ENCODE measurements at places on chromosomes 5 and 9. TPM values are rescaled to one million over a fixed set of nuclear protein-coding genes. Genes with fewer than 3 reads are reported as not detected.

SLC36A2 gene
- total RNA-seq: not detected

MAPK9 gene
- 21.1 TPM for total RNA-seq

GPX8 gene
- total RNA-seq: 119 TPM

SLC34A3 gene
- not detected for total RNA-seq

ORM2 gene
- total RNA-seq: not detected

NPR3 gene
- total RNA-seq: 2.7 TPM

PCDHGA7 gene
- total RNA-seq: 0.65 TPM

RNF224 gene
- total RNA-seq: not detected

NR5A1 gene
- total RNA-seq: not detected

GRM6 gene
- total RNA-seq: not detected

CTSV gene
- total RNA-seq: 2.1 TPM

AGPAT2 gene
- total RNA-seq: 45.6 TPM

CCNJL gene
- total RNA-seq: 4.4 TPM

NTNG2 gene
- 1.3 TPM for total RNA-seq

SPINK6 gene
- not detected for total RNA-seq

NR2F1-AS1 gene
- total RNA-seq: 25.6 TPM

RNF183 gene
- not detected for total RNA-seq

OR1J2 gene
- total RNA-seq: not detected

PCDHGA5 gene
- total RNA-seq: 1.3 TPM

FOXD1 gene
- 18.0 TPM for total RNA-seq

FBP1 gene
- not detected for total RNA-seq

DNAJB5 gene
- total RNA-seq: 23.1 TPM

OCLN gene
- total RNA-seq: 0.88 TPM

OR1K1 gene
- total RNA-seq: not detected

AHRR gene
- total RNA-seq: 47.7 TPM

NUP214 gene
- 15.1 TPM for total RNA-seq

HTR4 gene
- not detected for total RNA-seq

PCDHGA9 gene
- 1.4 TPM for total RNA-seq

AFAP1L1 gene
- 9.7 TPM for total RNA-seq

KCNMB1 gene
- total RNA-seq: not detected

CRB2 gene
- total RNA-seq: not detected

FBXW2 gene
- 24.1 TPM for total RNA-seq

AP3S1 gene
- 79.4 TPM for total RNA-seq

CER1 gene
- total RNA-seq: not detected

RORB gene
- 3.1 TPM for total RNA-seq

DNAH5 gene
- total RNA-seq: 1.7 TPM

ZNF366 gene
- total RNA-seq: under 0.01 TPM

PTPN3 gene
- 1.2 TPM for total RNA-seq

STPG3 gene
- total RNA-seq: not detected

SNCAIP gene
- 2.6 TPM for total RNA-seq

ANKRA2 gene
- total RNA-seq: 21.9 TPM

GARIN3 gene
- total RNA-seq: not detected

OLFM1 gene
- total RNA-seq: 0.16 TPM

RGMB gene
- total RNA-seq: 32.6 TPM

ACTBL2 gene
- under 0.01 TPM for total RNA-seq

SPOCK1 gene
- total RNA-seq: 27.8 TPM

ST8SIA4 gene
- 3.1 TPM for total RNA-seq

SLC1A3 gene
- 4.0 TPM for total RNA-seq

LCNL1 gene
- not detected for total RNA-seq

ZNF658 gene
- 4.8 TPM for total RNA-seq

CD14 gene
- 0.26 TPM for total RNA-seq
